ENCODE measurements at places on chromosomes 7 and 10. TPM values are rescaled to one million over a fixed set of nuclear protein-coding genes. Genes with fewer than 3 reads are reported as not detected.

- DNase-seq = no peak
Measured at GRCh38 chr7:84187087-84187805, 7.3 kb downstream of the SEMA3A start.

DNA sequence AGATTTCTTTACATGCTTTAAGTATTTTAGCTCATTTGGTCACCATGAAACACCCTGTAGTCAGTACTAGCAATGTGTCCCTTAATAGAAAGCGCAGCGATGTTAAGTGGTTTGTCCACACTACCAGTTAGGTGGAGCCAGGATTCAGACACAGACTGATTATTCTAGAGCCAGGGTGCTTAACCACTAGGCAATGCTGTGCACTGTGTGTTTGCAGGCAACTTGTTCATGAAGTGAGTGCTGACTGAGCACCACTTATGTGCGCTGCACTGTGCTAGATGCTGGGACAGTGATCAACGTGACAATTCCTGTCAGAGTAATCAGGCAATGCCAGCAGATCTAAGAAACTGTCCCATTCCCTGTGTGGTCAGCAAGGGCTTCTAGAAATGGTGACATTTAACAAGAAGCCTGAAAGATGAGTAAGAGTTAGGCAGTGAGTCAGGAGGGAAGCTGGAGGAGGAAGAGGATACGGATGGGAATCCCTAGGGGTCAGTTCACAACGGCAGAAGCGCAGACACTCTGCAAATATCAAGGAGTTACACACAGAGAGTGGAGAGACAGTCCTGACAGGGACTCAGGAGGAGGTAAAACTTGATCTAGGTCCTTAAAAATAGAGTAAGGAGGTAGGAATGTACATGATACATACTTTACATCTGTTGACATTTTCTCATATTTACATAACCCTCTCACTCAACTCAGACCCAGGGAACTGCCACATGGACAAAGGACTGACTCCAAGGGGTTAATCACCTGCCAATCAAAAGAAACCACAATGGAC, 69.7 kb upstream of the EGR2 start:
- no peak for DNase-seq

- DNase-seq = no peak
Measured at GRCh38 chr10:125016611-125017202, 74.8 kb downstream of the ZRANB1 start.

- DNase-seq = no peak
Measured at GRCh38 chr10:128664729-128665128, 538.5 kb upstream of the MKI67 start.

The CTTNBP2 gene
- total RNA-seq = 21.2 TPM

Measured in esophagus squamous epithelium (tissue), 5 donors.